ENCODE measurements at places on chromosomes 5 and 9.

GRCh38 chr9:111036429-111036789, 1.9 kb downstream of the LPAR1 start:
- no peak for DNase-seq

GRCh38 chr5:170297589-170298462, at the start of gene LCP2:
Gene LCP2, minus strand, starts transcription at chr5:170297777. Its CDS starts 166 bp downstream, at chr5:170297611.
- no peak for DNase-seq

- no peak for DNase-seq
These were observed 3.0 kb downstream of the F2RL2 start for GRCh38 chr5:76620166-76620565.

GRCh38 chr5:58816181-58816731, 233.4 kb downstream of the RAB3C start:
- no peak for DNase-seq

- no peak for DNase-seq
These were observed 15.8 kb downstream of the RBM27 start for GRCh38 chr5:146219243-146219642.

DNA sequence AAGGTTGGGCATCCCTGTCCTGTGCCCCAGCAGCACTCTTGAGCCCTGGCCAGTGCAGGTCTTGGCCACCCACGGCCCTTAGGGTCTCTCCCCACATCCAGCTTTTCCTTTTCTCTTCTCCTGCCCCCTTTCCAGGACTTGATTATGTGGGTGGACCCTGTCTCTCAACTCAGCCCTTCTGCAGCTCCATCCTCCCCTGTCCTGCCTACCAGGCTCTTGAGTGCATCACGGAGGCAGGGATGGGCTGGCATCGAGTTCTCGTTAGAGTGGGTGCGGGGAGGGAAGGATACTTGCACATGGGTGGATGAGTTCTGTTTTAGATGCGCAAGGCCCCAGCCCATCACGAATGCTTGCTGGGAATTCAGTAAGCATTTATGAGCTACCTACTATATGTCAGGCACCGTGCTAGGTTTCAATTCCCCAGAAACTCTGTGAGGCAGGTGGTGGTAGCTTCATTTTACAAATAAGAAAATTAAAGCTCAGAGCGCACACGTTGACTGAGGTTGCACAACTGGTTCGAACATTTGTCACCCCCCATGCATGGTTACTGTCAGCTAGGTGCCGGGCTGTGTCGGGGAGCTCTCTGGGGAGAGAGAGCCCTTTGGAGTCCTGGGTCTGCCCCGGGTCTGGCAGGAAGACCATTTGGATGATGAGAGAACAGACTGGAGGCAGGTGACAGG, 144.6 kb upstream of the PITX1 start:
- no peak for DNase-seq

DNA sequence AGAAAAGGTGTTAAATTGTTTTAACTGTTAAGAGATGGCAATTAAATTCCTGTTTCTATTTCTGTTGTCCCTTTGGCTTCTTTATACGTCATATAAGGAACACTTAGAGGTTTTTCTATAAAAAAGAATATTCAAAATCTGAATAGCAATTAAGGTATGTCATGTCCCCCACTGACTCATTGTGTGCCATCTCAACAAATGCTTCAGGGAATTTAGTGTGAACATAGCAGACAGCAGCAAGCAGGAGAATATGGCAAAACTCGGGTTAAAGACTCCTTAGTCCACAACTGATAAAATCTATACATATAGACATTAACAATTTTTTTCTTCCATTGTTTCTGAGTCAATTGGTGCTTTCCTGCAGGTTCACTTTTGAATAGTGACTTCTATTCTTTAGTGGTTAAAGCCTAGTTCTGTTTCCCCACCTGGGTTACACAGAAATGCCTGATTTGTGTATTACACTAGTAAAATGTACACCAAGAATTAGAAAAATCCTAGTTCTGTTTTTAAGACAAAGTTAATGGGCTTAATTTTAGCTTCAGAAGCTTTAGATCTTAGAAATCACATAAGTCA, 17.9 kb upstream of the RPS23 start:
- no peak for DNase-seq

- DNase-seq = no peak
These were observed 81.4 kb upstream of the ANKRD55 start for GRCh38 chr5:56314529-56314928.
